ENCODE measurements at places on chromosomes 2 and 18. TPM values are rescaled to one million over a fixed set of nuclear protein-coding genes. Genes with fewer than 3 reads are reported as not detected.

Gene CD8A
- 3.1 TPM for polyA plus RNA-seq

Gene CDH2
- polyA plus RNA-seq: 0.14 TPM

Gene CXCR1
- polyA plus RNA-seq: 0.47 TPM

Gene MARCO
- polyA plus RNA-seq: 114 TPM

Gene HOXD8
- 0.85 TPM for polyA plus RNA-seq

Gene USP37
- 2.7 TPM for polyA plus RNA-seq

Gene MBP
- 22.4 TPM for polyA plus RNA-seq

Gene MAPK4
- 10.7 TPM for polyA plus RNA-seq

Gene ASIC4
- polyA plus RNA-seq: 0.02 TPM

Gene EDAR
- 0.02 TPM for polyA plus RNA-seq

Gene DCDC2C
- not detected for polyA plus RNA-seq

Gene MYO5B
- 9.7 TPM for polyA plus RNA-seq

Gene POTEC
- polyA plus RNA-seq: not detected

Gene TMEM178A
- polyA plus RNA-seq: 4.8 TPM

Gene IL1RL2
- 0.35 TPM for polyA plus RNA-seq

Gene KCNF1
- polyA plus RNA-seq: 0.06 TPM

Gene CMPK2
- 5.7 TPM for polyA plus RNA-seq

Gene ROCK1
- polyA plus RNA-seq: 22.0 TPM

Gene REG1A
- polyA plus RNA-seq: 2.3 TPM

Gene POTEI
- 0.02 TPM for polyA plus RNA-seq

Data from lung (tissue), 17 donors.